ENCODE measurements at places on chromosomes 4 and X.

DNA sequence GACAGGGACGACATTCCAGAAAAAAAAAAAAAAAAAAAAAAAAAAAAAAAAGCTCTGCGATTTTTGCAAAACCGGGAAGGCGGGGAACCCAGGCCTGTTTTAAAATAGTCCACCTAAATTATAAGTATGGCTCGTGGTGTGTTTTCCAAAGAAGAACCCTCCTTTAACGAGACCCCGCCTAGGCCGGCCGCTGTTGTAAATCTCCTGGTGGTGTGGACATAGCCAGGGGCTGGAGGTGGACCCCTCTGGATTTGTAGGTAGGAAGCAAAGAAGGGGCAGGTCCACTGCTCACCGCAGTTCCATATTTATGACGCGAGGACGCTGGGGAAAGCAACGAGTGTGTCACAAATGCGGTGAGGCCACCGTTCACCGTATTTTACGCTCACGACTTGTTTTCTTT is 94.0 kb upstream of the SHOX start:
- no peak for DNase-seq

GRCh38 chr4:28879900-28880299 is 1840.3 kb upstream of the PCDH7 start:
- no peak for DNase-seq

DNA sequence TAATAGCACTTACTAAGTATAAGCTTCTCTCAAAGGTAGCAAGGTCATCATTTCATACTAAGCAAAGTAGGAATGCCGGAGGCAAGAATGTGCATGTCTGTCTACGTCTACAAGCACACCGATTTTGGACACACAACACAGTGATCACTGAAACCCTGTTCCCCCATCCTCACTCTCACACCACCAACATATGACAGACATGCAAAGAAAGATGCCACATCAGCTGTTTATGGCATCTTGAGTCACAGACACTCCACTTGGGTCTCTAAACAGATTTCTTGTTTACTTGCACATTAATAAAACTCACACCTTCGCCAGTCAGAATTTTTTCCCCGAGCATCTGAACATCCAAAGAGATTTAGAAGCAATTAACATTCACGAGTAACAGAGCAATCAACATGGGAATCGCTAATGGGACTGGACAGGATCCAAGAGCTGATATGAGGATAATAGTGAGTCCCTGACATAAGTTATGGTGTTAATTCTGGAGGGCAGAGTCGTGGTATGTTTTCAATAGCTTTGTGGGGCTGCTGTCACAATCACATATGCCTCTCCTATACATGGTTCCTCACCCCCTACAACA is 324.1 kb downstream of the DHX15 start:
- DNase-seq: no peak

- no peak for DNase-seq
Measured at GRCh38 chr4:6352031-6352692, 82.5 kb downstream of the WFS1 start.

- DNase-seq: no peak
Measured at GRCh38 chr4:24557026-24558025, 27.0 kb downstream of the DHX15 start.

DNA sequence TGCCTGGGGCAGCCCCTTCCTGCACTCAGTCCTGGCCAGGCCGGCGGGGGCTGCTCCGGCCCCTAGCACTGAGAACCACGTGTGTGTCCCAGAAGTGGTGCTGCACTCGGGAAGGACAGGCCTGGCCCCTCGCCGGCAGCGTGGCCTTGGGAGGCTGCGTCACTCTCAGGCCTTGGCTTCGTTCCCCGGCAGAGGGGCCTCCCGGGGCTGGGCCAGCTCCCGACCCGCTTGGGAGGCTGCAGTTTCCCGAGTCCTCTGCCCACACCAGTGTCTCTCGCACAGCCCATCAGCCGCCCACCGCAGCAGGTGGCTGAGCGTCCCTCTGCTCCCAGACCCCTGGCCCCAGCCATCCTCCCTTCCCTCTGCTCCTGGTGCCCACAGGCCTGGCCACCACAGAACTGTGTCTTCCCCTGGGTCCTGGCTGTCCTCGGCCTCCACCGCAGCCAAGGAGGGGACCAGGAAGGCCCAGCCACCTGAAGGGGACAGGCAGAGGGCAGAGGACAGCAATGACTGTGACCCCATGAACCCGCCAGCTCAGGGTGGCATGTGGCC is 10.9 kb upstream of the CPLX1 start:
- no peak for DNase-seq

Measured in T-cell (primary cell).